ENCODE measurements at places on chromosomes 16 and 17.
A peak's percentile ranks its signal among the peaks of the same experiment; 100 is the strongest.

DNA sequence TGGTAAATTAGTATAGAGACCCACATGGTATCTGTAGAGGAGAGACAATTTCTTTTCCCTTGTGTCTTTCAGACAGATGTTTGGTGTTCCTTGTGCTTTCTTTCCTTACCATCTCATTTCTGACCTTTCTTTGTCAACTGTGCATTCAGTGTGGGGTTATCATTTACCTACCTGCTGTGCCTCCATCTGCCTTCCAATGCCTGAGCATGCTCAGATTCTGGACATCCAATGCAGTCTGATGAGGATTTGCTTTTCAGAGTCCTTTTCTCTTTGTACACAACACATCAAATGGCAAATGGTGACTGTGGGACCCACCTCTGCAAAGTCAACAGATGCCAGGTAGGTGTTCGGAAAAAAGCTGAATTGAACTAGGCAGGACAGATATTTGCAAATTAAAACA is 364.8 kb downstream of the CA10 start:
- DNase-seq = peak; percentile 64

DNA sequence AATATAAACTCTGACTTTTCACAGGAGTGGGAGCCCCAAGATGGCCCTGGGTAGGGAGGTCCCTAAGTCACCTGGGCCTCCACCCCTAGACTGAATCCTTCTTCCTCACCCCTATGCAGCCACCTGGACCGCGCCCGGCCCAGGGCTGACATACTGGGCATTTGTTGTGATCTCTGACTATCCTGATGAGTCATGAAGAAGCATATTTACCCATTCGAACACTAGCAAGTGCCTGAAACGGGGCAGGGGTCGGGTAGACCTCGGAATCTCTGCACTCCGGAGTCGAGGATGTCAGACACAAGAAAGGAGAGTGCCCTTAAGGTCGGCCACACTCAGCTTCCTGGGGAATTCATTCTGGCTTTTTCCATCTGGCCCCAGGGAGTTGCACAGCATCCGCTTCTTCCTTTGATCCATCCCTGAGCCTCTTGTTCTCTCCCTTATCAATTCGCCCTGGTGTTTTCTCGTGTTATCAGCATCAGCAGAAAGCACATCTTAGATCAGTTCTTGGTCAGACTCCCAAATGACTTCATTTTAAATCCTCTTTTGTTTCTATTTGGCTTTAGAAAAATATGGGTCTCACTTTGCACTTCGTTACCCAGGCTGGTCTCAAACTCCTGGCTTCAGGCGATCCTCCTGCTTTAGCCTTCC is 10.4 kb downstream of the METTL22 start:
- no peak for DNase-seq

DNA sequence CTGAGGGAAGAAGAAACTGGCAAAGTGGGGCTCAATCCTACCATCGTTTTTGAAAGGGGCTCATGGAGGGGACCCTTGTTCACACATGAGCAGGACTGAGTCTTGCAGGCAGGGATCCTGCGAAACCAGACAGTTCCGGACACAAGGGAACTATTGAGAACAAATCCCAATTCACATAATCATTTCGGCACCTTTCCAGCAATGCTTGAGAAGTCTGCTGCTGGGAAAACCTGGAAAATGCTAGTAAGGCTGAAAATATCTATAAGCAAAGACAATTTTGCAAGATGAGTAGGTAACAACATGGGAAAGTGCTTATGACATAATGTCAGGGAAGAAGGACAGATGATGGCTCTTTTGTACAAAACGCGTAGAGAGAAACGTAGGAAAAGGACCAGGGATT is 52.1 kb upstream of the BPTF start:
- DNase-seq = no peak

- DNase-seq = no peak
Observed at GRCh38 chr16:57343221-57343620, 15.4 kb upstream of the CCL22 start.

- DNase-seq = no peak
Observed at GRCh38 chr17:1559047-1560043, 3.2 kb downstream of the PITPNA start.

DNA sequence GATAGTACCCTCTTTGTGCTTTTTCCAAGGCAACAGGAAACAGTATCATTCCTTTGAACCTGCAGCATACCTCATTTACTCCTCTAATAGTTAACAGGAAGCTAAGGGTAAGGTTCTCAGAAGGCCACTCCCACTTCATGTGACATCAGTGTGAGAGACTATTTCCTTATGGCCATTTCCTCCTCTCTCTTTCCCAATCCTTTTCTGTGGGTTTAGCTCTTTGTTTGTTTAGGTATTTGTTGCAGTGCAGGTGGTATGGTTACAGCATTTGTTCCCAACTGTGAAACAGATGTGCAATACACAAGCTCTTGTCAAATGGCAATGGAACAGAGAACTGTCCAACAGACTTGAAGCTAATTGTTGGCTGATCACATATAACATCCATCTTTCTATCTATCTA is 14.7 kb downstream of the TMC5 start:
- no peak for DNase-seq

GRCh38 chr17:60863892-60864707 is 186.4 kb downstream of the BCAS3 start:
- no peak for DNase-seq
